Activated CD4-positive, alpha-beta T cell treated with anti-CD3 and anti-CD28 coated beads, Interleukin-2, amount 50 U/mL, for 16 hours (primary cell): ENCODE measurements at places on chromosomes 2 and 18.

- DNase-seq = no peak
Observed at GRCh38 chr2:54966837-54967236, 83.4 kb downstream of the RTN4 start.

DNA sequence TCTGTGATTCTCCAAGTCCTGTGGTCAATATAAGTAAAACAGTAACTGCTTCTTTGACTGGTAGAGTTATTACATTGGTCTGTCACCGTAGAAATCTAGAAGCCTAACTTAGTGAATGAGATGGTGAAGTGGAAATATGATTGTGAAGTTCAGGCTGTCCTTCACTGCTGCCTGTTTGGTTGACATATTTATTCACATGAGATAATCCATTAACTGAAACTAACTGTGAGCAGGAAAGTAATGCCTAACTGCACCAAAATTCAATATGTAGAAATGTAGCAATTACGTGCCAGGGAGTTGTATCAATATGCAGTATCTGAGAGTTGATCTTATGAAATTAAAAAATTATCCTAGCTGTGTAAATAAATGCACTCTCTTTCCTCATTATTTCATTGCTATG, 147.7 kb upstream of the APCDD1 start:
- no peak for DNase-seq

GRCh38 chr2:120432293-120432975, 86.5 kb downstream of the INHBB start:
- no peak for DNase-seq

DNA sequence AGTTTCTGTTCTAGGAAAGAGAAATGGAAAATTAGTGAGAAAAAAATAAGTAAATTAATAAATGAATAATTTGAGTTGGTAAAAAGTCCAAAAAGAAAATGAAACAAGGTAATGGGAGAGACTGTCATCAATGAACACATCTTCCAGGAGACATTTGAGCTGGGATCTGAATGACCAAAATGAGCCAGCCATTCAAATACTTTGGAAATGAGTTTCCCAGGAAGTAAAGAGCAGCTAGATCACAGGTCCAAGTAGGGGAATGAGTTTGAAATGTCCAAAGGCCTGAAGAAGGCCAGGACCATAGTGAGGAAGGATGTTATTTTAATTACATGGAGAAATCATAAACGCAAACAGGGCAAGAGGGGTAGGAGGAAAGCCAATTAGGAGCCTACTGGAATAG, 6.6 kb upstream of the DNAH7 start:
- DNase-seq = no peak

DNA sequence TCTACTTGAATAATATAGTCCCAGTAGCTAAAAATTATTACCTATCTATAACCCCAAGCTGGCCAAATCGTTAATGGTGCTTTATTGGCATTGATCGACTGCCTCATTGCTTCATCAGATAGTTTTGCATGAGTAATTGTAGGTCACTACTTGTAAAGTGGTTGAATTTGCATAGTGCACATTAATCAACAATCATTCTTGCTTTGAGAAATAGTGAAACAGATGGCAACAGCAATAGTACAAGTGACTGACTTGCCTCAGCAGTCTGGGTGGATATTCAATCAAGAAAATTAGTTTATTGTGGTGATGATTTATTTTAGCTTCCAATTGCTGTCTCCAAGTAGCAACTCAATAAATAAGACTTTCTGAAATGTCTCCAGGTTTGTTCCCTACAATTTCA, 117.8 kb upstream of the NRXN1 start:
- DNase-seq = no peak

- DNase-seq = no peak
Observed at GRCh38 chr2:43444989-43445645, 150.7 kb downstream of the THADA start.

DNA sequence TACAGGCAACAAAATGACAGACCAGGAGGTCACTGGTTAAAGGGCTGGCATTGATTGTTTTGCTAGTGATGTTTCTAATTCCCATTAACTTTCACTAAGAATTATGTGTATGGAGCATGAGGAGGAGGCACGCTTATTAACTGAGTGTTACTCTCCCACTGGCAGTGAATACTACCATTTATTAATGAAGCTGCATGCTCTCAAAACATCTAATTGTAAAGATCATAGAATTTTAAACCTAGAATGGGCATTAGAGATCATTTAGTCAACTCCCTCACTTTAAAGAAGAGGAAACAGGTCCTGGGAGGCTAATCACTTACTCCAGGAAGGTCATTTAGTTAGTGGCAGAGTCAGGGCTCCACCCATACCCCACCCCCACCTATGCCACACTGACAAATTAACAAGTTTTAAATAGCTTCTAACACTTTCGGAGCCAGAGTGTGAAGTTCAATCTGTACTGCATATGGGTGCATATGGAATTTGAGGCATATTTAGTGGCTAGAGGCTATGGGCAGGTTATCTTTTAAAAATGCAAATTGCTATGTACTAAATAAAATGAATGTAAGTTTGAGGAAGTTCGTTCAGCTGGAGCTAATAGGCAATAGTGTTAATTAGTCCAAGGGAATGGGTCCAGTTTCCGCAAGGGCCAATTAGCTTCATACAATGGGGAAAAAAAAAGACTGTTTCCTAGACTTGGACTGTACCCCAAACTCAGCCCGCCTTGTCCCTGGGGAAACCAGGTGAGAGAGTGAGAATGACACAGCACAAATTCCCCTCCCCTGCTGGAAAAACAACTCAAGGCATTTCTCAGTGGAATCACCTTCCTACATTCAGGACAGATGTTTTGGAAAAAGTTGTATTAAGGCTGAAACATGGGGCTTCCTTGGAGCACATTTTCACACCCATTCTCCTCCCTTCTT, 178.8 kb downstream of the ICOS start:
- DNase-seq = no peak

GRCh38 chr2:146229508-146230155, 1615.2 kb upstream of the ACVR2A start:
- no peak for DNase-seq

- DNase-seq = no peak
Observed at GRCh38 chr18:22378672-22379282, 38.9 kb downstream of the CTAGE1 start.

GRCh38 chr2:78237704-78238103, 715.5 kb upstream of the LRRTM4 start:
- DNase-seq = no peak

GRCh38 chr2:23268467-23269263, 116.3 kb upstream of the KLHL29 start:
- no peak for DNase-seq

- DNase-seq = no peak
Observed at GRCh38 chr2:72128843-72129227, 18.8 kb downstream of the CYP26B1 start.
